ENCODE measurements at places on chromosomes 5 and 9.

DNA sequence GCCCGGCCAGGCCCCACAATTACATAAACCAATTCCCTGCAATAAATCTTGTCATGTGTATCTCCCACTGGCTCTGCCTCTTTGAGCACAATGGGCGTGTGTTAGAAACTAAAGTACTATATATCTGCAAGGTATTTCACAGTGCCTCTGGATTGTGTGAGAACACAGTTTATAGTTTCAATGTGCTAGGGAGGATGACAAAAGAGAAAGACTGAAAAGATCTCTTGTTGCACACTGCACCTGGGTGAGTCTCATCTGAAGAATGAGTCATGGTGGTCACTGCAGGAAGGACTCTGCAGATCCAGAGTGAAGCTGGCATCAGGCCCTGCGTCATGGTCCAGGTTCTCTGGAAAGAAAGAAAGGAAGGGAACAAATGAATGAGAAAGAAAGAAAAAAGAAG is 20.7 kb upstream of the CTSV start:
- DNase-seq, result no peak

- DNase-seq, result no peak
Observed at GRCh38 chr9:22457448-22457847, 10.8 kb downstream of the DMRTA1 start.

DNA sequence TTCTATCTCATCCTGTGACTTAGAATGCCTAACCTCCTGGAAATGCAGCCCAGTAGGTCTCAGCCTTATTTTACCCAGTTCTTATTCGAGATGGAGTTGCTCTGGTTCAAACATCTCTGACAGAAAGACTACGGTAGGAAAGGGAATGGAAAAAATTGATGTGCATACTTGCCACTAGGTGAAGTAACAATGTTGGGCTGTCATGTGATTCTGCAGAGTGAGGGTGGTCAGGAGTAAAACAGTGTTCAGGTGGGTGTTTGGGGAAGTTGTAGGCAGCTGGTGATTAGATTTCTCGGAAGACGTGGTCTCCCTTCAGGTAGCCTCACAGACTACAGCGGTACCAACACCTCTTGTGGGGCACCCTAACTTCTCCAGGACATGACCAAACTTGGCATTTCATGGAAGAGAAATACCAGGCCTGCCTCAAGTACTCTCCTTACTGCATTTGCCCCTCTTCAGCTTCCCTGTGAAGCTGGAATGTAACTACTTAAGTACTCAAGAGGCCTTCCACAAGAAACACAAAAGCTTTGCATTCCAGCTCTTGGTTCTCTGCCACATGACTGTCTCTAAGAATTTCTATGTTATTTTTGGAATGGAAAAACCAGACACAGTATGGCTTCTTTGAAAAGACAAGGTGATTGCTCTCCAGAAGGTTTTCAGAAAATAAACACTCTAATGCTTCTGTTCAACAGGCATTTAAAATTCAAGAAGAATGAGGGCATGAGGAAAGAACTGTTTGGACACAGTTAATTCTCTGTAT is 17.4 kb upstream of the ENTREP1 start:
- no peak for DNase-seq

- no peak for DNase-seq
Observed at GRCh38 chr5:89349246-89349980, 466.4 kb upstream of the MEF2C start.

DNA sequence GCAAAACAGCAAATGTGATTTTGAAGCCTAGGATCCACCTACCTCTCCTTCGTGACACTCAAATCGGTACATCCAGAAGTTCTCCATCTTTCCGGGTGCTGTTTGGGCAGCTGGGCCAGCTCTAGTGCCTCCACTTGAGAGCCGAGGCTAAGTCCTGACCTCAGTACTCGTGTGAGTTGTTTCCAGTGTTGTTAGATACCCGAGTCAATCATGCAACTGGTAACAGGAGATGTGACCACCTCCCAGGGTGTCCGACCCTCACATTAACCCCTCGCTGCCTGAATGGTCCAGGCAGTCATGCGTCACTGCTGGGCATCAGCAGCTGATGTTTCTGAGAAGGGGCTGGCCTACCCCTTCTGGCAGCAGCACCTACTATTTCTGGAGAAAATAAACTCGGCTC is 170.3 kb downstream of the ENTREP1 start:
- DNase-seq, result no peak

- DNase-seq, result no peak
Observed at GRCh38 chr5:23484096-23484495, 23.3 kb upstream of the PRDM9 start.

Measured in inflammatory macrophage treated with lipopolysaccharide for 1 hour (primary cell).